Heart right ventricle (tissue), 16 donors: ENCODE measurements at places on chromosomes 5 and 9. TPM values are rescaled to one million over a fixed set of nuclear protein-coding genes. Genes with fewer than 3 reads are reported as not detected.

NINJ1 gene
- total RNA-seq: 42.0 TPM

CAAP1 gene
- 9.9 TPM for total RNA-seq

NR5A1 gene
- total RNA-seq: not detected

ADAMTS13 gene
- total RNA-seq: 3.5 TPM

IRX1 gene
- not detected for total RNA-seq

SH3PXD2B gene
- 4.4 TPM for total RNA-seq

DNA sequence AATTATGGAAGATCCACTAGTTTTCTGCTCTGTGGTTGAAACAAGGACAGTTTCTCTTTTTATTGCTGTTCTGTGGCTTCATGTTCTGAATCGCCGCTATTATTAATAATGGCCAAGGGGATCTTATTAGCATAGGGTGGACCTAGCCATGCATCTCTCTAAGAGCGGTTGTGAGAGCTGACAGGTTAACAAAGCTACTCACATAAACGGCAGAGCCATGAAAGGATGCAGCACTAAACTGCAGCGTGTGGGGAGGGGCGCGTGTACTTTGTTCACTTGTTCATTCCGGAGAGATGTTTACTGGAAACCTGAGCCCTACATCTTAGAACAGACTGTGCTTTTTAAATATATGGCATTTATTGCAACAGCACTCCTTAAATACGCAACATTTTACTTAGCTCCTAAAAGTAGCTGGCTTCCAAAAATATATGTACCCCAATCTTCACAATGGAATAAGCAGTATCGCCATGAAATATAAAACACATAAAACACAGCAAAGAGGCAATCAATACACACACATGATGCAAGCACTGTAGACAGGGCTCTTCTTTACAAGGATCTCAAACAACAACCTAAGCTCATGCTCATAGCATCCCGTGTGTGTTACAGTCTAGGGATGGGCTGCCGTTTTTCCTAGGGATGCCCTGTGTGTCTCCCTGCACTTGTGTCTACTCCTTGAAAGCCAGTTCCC is 424.6 kb downstream of the MED10 start:
- no peak overlapping the region for H3K27ac ChIP-seq
- DNase-seq: no peak
- H3K4me1 ChIP-seq: no peaks in the 10 kb centered on the region

DNA sequence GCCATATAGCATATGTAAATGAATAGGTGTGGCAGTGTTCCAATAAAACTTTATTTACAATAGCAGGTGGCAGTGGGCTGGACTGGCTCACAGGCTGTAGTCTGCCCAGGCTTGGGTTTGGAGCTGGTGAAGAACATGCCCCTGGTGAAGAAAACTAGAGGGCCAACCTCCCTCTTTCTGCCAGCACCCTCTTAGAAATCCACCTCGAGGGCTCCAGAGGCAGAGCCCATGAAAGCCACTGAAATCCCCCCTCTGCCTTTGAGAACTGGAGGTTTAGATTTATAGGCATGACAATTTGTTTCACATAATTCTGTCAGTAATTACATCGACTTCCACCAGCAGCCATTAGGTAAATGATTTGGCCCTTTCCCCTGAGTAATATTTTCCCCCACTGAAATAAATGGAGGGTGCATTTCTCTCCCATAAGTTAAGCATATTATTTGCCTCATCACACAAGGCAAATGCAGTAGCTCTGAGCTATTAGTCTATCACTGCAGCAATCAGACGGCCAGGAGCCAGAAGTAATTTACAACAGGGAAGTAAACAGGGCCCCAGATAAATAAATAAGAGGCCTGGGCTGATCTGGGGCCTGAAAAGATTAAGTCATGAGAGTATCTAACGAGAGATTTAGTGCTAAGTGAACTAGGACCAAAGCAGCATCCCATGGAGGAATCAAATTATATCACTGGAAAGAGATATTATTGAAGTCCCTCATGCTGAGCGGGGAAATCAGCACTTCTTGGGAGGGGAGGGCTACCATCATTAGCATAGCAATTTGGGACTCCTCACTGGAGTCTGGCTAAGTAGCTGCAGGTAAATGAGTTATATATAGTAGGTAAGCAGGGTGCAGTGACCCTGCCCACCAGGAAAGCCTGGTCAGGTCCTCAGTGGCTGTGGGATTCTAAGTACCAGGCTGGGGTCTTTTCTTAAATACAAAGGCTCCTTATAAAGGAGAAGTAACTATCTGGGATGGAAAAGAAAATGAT is 123.9 kb downstream of the SLIT3 start:
- H3K36me3 ChIP-seq: no peaks in the 10 kb centered on the region
- no peak for DNase-seq
- H3K27ac ChIP-seq: no peak overlapping the region
- H3K27me3 ChIP-seq: no peaks in the 10 kb centered on the region
- H3K4me1 ChIP-seq: no peaks in the 10 kb centered on the region

GRCh38 chr9:126451316-126451885 is 124.8 kb downstream of the MVB12B start:
- H3K4me3 ChIP-seq: no peak overlapping the region
- no peak for DNase-seq

- no peak overlapping the region for H3K4me3 ChIP-seq
- no peaks in the 10 kb centered on the region for H3K27me3 ChIP-seq
- no peaks in the 10 kb centered on the region for H3K36me3 ChIP-seq
- DNase-seq: no peak
- no peaks in the 10 kb centered on the region for H3K4me1 ChIP-seq
Observed at GRCh38 chr5:72540759-72541438, 33.7 kb upstream of the ZNF366 start.

DNA sequence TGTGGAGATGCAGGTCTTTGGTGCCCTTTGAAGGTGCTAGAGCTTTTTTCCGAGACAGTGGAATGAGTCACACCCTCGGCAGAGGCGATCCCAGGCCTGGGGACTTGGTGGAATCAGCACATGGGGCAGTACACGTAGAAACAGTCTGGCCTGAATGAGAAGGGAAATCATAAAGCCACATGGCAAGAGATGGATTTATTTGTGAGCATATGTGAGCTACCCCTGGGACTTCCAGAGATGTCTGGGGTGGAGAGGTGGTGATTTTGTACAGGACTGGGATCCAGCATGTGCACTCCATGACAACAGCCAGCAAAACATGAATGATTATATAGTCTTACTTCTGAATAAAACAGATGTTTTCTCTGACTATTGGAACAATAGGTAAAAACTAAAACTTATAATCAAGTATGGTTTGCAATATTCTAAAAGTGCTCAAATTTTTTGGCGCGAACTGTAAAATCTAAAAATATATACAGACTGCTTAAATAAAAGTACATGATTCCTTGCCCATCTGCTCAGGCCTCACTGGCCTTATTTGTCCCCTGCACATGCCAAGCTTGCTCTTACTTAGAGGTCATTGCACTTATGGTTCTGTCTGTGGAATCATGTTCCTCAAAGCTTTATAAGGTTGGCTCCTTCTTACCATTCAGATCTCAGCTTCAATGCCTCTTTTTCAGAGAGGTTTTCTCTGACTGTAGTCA is 54.7 kb upstream of the SMARCA2 start:
- H3K27me3 ChIP-seq: no peaks in the 10 kb centered on the region
- H3K36me3 ChIP-seq: no peaks in the 10 kb centered on the region
- no peak overlapping the region for H3K27ac ChIP-seq
- peaks cover 7% of the 10 kb centered on the region for H3K4me1 ChIP-seq
- DNase-seq: no peak

DNA sequence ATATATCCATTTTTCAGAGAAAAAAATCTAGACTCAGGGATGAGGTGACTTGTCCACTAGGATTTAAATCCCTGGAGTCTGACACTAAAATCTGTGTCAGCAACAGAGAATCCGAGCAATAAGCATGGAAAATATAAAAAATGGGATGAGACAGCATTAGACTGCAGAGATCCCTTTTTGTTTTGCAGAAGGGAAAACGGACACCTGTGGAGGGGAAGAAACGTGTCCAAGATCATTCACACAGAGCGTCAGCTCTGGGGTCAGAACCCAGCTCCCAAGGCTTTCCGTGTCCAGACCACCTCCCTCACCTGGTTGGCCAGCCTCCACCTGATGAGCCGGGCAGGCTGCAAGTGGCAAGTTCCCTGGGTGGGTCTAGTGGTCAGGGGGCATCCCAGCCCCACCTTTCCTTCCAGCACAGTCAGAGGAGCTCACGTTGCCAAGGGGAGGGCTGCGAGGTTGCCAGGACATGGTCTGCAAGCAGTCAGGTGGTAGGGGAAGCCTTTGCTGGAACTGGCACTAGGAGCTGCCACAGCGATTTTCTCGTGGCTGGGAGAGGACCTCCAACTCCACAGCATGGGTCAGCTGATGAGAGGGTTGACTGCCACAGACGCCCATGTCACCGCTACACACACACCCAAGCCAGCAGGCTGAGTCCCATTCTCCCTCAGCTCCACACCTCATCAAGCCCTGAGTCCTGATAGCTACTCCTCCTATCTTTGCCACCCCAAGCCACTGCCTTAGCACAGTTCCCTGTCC is 65.9 kb upstream of the CPLX2 start:
- no peak overlapping the region for H3K27ac ChIP-seq
- H3K4me1 ChIP-seq: no peaks in the 10 kb centered on the region
- peaks cover 35% of the 10 kb centered on the region for H3K27me3 ChIP-seq
- H3K4me3 ChIP-seq: no peak overlapping the region
- no peaks in the 10 kb centered on the region for H3K36me3 ChIP-seq

- DNase-seq: no peak
- no peaks in the 10 kb centered on the region for H3K27me3 ChIP-seq
- H3K36me3 ChIP-seq: no peaks in the 10 kb centered on the region
- H3K4me1 ChIP-seq: peaks cover 9% of the 10 kb centered on the region
Observed at GRCh38 chr9:35611230-35611797, 6.3 kb downstream of the TESK1 start.

DNA sequence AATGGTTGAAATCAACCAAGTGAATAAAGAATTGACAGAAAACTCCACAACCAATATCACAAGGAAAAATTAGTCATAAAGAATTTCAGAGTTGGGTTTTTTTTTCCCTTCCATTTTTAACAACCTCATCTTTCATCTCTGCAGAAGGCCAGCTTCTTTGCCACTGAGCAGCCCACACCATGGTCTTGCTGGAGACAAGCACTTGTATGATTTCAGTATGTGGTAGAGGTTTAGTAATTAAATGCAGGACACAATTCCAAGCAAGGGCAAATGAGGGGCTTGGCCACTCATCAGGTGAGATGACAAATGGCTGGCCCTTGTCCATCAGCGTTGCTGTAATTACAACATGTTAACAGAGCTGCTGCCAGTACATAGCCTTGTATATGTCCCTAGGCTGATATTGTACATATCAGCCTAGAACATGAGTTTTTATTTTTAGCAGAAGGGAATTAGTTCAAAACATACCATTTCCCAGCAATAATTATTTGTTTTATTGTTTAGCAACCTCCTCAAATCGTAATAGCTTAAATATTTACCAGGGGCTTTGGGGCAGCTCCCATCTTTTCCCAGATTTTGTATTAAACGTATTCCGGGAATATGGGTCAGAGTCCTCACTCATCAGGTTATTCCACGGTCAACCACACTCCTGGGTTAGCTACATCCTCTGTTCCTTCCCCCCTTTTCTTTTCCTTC is 5.0 kb upstream of the C9 start:
- H3K4me3 ChIP-seq: no peak overlapping the region
- peaks cover 9% of the 10 kb centered on the region for H3K27me3 ChIP-seq
- no peak overlapping the region for H3K27ac ChIP-seq
- peaks cover 6% of the 10 kb centered on the region for H3K36me3 ChIP-seq

DNA sequence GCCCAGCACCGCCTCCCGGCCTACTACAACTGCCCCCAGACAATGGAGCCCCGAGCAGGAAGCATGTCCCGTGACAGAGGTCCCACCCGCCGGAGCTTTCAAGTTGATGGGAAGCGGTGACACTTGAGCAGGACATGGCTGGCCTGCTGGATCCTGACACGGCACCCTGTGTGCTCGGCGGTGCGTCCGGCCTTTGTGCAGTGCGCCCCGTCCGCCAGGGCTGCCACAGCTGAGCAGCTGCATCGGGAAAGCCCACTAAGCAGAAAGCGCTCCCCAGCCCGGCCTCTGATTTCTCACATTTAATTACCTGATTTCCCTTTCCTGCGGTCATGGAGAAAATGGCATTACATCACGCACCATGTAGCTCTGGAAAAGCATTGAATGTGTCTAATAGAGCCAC is 611.9 kb downstream of the IRX1 start:
- no peak overlapping the region for H3K27ac ChIP-seq
- H3K27me3 ChIP-seq: no peaks in the 10 kb centered on the region
- no peak overlapping the region for H3K4me3 ChIP-seq
- H3K36me3 ChIP-seq: no peaks in the 10 kb centered on the region
- no peak for DNase-seq

GRCh38 chr5:116409591-116410296 is 164.9 kb downstream of the SEMA6A start:
- no peak for DNase-seq
- H3K27me3 ChIP-seq: no peaks in the 10 kb centered on the region
- peaks cover under 1% of the 10 kb centered on the region for H3K4me1 ChIP-seq
- peaks cover 5% of the 10 kb centered on the region for H3K36me3 ChIP-seq
- H3K4me3 ChIP-seq: no peak overlapping the region

DNA sequence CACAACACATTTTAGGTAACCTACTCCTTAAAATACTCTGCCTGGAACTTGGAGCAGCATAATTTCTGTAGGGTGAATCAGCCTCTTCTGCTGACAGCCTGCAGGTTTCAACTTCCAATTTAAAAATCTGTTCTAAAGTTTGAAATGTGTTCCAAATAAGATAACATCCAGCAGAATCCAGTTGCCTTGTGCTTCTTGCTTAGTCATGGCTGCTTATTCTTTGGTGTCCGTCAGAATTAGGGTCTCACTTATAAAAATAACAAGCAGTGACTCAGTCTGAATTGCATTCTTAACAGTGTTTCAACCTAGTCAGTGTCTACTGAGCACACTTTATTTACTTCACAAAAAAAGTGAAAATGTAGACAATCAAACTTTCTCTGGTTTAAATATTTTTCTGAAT is 3.7 kb downstream of the CDH6 start:
- H3K27me3 ChIP-seq: peaks cover 50% of the 10 kb centered on the region
- H3K4me1 ChIP-seq: peaks cover 21% of the 10 kb centered on the region
- no peak overlapping the region for H3K27ac ChIP-seq
- DNase-seq: no peak
- H3K4me3 ChIP-seq: no peak overlapping the region
- no peaks in the 10 kb centered on the region for H3K36me3 ChIP-seq

DNA sequence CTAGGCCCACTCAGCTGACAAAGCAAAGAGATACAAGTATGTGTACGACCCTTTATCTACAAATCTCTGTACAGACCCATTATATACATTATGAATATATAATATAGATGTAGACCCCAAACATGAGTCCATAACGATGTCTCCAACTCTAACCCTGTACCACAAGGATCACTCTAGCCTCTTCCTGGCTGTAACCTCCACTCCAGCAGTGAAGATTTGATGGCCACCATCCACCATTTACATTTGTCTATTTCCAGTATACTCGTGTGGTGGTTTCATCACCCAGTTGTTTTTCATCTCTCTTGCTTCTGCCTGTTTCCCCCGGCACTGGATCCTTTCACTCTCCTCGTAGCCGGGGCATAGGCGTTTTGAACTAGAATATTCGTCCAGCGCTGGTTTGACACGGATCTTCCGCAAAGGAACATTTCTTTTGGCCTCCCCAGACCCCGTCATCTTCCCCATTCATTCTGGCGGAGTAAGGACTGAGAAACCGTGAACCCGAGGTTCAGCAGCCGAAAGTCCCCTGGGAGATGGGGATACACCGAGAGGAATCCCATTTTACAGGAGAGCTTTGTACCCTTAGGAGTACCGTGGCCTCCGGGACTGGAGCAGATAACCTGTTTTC is 828 bp upstream of the TRIO start:
- H3K27ac ChIP-seq: peak overlapping the region; percentile 96
- H3K4me1 ChIP-seq: peaks cover 30% of the 10 kb centered on the region
- H3K4me3 ChIP-seq: peak overlapping the region; percentile 70
- no peaks in the 10 kb centered on the region for H3K36me3 ChIP-seq
- no peak for DNase-seq
